Skeletal muscle cell (primary cell): ENCODE measurements at places on chromosomes 2 and 18.
A peak's percentile ranks its signal among the peaks of the same experiment; 100 is the strongest.

DNA sequence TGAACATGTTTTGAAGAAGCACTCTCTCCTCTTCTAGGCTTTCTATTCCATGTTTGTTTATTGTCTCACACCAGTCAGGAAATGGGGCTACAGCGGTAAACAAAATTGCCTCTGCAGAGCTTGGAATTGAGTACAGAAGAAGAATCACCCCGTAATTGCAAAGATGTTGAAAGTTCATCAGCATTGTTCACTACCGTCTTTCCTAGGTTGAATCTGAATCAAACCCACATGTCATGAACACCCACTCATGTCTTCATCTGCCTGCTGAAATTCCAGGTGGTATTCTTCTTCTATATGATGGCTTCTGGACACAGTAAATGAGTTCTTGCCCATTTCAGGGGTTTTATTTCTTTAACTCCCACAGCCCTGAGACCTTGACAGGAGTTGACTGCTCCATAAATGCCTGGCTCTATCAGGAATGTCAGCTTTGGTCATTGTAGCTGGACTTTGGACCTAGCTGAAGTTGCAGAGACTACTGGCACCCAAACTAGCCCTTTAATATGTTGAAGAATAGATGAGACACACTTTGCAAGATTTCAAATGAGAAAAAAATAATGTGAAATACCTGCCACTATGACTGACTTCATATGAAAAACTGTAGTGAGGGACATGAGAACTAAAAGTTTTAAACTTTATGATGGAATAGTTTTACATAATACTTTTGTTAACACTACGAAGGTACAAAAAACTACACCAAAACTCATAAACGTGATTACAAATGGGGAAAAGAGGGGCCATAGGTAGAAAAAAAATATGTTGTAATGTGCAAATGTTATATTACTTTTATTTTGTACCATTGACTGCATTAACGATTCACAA is 1235.3 kb upstream of the ZEB2 start:
- DNase-seq, result no peak

- DNase-seq, result no peak
These were observed 12.6 kb downstream of the CYRIA start for GRCh38 chr2:16653083-16653375.

GRCh38 chr2:160581035-160581434 is 87.4 kb upstream of the RBMS1 start:
- DNase-seq, result no peak

DNA sequence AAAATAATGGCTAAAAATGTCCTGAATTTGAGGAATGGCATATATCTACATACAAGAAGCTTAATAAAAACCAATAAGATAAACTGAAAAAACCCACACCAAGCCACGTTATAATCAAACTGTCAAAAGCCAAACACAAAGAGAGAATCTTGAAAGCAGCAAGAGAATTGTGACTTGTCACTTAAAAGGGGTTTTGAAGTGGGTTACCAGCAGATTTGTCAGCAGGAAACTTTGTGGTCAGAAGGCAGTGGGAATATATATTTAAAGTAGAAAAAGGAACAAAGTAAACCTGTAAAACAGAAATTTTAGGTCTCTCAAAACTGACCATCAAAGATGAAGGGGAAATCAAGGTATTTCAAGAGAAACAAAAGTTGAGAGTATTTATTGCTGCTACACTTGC is 171.9 kb upstream of the CNTNAP5 start:
- DNase-seq, result no peak

DNA sequence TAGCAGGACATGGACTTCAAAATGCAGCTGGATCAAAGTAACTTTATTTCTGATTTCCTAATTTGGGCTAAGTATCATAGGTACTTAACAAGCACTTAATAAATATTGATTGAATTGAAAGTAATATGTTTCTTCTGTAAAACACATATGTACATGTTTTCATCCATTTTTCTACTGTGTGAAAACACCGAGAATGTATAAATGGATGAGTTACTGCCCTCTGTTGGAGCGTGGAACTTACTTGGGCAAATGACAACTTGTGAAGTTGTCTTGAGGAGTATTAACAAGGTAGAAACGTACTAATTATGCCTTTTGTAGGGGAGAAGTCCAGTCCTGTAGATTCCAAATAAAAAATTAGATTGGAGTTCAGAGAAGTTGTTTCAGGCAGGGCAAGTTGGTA is 87.2 kb downstream of the PHLPP1 start:
- no peak for DNase-seq

DNA sequence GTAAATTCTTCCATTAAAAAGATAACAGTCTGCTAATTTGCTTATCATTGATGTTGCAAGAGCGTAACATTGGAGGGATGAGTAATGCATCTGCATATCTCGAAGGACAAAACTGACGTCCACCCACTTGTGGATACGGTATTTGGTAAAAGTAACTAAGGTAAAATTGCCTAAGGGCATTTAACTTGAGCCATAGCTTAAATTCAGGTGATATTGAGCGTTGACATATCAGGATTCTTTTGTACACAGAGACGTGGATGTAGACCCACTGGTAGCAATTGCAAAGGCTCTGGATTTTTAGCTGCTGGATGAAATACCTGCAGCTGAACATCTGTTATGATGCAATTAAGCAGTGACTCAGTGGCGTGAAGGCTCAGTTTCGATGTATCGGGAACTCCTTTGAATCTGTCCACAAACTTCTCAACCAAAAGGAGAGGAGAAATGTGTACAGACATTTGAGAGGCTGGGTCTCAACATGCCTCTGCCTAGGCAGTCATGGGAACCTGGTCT is 119.3 kb downstream of the SPTBN1 start:
- DNase-seq, result peak; percentile 21

DNA sequence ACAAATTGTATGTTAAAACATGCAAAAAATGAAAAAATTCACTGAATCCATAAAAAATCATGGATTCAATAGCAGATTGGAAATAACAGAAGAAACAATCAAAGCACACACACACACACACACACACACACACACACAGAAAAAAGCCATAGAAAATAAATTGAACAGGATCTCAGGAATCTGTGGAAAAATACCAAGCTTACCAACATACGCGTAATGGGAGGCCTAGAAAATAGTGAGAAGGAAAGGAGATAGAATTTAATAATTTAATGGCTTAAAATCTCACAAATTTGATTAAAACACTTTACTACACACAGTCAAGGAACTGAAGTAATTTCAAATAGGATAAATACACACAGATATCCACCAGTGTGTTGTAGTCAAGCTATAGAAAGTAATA is 1671.5 kb upstream of the PIK3C3 start:
- DNase-seq, result no peak

GRCh38 chr2:85410584-85411404 is 628 bp upstream of the CAPG start:
- DNase-seq, result no peak
